ENCODE measurements at places on chromosomes 3 and 15.
A peak's percentile ranks its signal among the peaks of the same experiment; 100 is the strongest.

- peaks cover 18% of the 10 kb centered on the region for H3K4me1 ChIP-seq
- no peaks in the 10 kb centered on the region for H3K27me3 ChIP-seq
- no peak for DNase-seq
- H3K27ac ChIP-seq, result no peak overlapping the region
Observed at GRCh38 chr3:114563720-114564119, 269.9 kb downstream of the TIGIT start.

DNA sequence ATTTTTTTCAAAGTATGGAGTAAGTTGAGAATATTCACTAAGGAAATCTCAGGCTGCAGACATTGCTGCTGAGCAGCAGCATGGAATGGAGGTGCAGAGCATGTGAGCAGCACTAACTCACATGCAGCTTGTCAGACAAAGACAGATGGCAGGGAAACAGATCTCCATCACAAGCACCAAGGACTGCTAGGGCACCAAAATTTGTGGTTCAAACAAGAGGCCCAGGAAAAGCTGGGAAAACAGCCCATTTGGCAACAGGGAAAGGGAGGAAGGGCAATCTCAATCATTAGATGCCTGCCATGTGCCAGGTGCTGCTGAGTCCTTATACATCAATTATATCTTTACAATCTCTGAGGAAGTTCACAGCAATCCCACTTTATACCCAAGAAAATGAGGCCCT, 47.2 kb upstream of the EIF1B start:
- no peaks in the 10 kb centered on the region for H3K36me3 ChIP-seq
- H3K4me3 ChIP-seq, result no peak overlapping the region
- DNase-seq, result no peak
- H3K27me3 ChIP-seq, result no peaks in the 10 kb centered on the region
- no peaks in the 10 kb centered on the region for H3K4me1 ChIP-seq

DNA sequence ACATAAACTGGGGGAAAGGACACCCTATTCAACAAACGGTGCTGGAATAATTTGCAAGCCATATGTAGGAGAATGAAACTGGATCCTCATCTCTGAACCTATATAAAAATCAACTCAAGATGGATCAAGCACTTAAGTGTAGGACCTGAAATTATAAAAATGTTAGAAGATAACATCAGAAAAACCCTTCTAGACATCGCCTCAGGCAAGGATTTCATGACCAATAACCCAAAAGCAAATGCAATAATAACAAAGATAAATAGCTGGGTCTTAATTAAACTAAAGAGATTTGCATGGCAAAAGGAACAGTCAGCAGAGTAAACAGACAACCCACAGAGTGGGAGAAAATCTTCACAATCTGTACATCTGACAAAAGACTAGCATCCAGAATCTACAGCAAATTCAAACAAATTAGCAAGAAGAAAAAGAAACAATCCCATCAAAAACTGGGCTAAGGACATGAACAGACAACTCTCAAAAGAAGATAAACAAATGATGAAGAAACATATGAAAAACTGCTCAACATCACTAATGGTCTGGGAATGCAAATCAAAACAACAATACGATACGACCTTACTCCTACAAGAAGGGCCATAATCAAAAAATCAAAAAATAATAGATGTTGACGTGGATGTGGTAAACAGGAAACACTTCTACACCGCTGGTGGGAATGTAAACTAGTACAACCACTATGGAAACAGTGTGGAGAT, 408.7 kb downstream of the CNTN6 start:
- H3K27ac ChIP-seq, result no peak overlapping the region
- no peak overlapping the region for H3K4me3 ChIP-seq
- no peaks in the 10 kb centered on the region for H3K4me1 ChIP-seq
- no peak for DNase-seq
- no peaks in the 10 kb centered on the region for H3K36me3 ChIP-seq
- H3K27me3 ChIP-seq, result no peaks in the 10 kb centered on the region

DNA sequence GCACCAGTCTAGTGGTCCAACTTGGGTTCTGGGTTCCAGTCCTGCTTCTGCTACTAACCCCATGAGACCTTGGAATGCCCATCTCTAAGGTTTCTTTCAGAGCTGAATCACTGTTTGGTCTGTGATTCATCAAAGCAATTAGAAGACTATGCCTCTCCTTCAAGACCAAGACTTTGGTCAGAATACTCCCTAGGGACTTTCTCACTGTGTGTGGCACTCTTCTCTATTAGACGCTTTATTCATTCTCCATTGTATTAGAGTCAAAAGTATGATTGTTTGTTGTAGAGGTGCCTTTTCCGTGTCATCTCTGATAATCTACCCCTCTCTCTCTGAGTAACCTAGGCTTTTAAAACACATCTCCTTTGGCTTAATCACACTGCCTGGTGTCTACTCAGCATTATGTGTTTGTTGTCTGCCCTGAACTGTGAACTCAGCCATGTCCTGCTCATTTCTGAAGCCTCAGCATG, 90.5 kb downstream of the LPP start:
- H3K4me1 ChIP-seq, result peaks cover 74% of the 10 kb centered on the region
- H3K27ac ChIP-seq, result peak overlapping the region; percentile 62
- no peaks in the 10 kb centered on the region for H3K27me3 ChIP-seq
- H3K36me3 ChIP-seq, result no peaks in the 10 kb centered on the region

GRCh38 chr3:64351713-64352638, 126.7 kb upstream of the PRICKLE2 start:
- no peaks in the 10 kb centered on the region for H3K4me1 ChIP-seq
- H3K36me3 ChIP-seq, result no peaks in the 10 kb centered on the region
- no peaks in the 10 kb centered on the region for H3K27me3 ChIP-seq
- no peak overlapping the region for H3K4me3 ChIP-seq
- no peak overlapping the region for H3K27ac ChIP-seq

DNA sequence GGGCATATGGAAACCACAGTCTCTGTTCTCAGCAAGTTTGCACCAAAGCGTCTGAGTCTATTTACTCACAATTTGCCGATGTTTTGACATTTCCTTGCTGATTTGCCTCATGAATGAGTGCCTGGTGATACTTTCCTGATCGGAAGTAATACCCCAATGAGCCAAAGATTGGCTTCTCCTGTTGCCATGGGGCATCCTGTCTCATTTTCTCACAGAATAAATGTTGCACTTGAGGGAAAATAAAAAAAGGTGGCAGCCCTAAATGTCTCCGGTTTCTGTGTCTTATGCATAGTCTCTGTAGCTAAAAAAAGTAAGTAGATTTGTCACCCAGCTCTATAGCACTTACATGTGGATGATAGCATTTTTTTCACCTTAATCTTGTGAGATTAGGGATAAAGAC, 73.7 kb upstream of the CADPS start:
- no peaks in the 10 kb centered on the region for H3K27me3 ChIP-seq
- H3K27ac ChIP-seq, result no peak overlapping the region
- no peak overlapping the region for H3K4me3 ChIP-seq
- H3K36me3 ChIP-seq, result no peaks in the 10 kb centered on the region
- no peak for DNase-seq

All from activated B cell treated with CpG ODN at 0.5 μM for 24 hours (primary cell).